ENCODE measurements at places on chromosomes 13 and 19. TPM values are rescaled to one million over a fixed set of nuclear protein-coding genes. Genes with fewer than 3 reads are reported as not detected.

DNA sequence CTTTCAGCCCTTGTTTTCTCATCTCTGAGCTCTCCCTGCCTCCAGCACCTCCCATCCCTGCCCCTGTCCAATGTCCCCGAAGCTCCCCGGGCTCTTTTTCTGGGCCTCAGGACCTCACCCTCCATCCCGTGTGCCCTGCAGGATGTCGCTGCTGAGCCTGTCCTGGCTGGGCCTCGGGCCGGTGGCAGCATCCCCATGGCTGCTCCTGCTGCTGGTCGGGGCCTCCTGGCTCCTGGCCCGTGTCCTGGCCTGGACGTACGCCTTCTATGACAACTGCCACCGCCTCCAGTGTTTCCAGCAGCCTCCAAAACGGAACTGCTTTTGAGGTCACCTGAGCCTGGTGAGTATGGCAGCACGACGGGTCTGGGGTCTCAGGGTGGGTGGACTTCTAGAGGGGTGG is 51.1 kb upstream of the CYP4F8 start:
- DNase-seq, result no peak

- peak; percentile 63 for DNase-seq
These were observed at the start of gene FLT1 for GRCh38 chr13:28494778-28495537. Gene FLT1 (minus strand): TSS chr13:28495128. CDS start chr13:28494843, 285 bp downstream.

GRCh38 chr13:73708393-73708985 is 425.7 kb downstream of the KLF12 start:
- no peak for DNase-seq

GRCh38 chr13:60501236-60501635 is 104.2 kb downstream of the TDRD3 start:
- DNase-seq, result no peak

GRCh38 chr13:51919531-51919930 is 57.8 kb downstream of the CCDC70 start:
- DNase-seq, result no peak

The LILRB2 gene
- 0.55 TPM for total RNA-seq

The PRR19 gene
- 0.57 TPM for total RNA-seq

DNA sequence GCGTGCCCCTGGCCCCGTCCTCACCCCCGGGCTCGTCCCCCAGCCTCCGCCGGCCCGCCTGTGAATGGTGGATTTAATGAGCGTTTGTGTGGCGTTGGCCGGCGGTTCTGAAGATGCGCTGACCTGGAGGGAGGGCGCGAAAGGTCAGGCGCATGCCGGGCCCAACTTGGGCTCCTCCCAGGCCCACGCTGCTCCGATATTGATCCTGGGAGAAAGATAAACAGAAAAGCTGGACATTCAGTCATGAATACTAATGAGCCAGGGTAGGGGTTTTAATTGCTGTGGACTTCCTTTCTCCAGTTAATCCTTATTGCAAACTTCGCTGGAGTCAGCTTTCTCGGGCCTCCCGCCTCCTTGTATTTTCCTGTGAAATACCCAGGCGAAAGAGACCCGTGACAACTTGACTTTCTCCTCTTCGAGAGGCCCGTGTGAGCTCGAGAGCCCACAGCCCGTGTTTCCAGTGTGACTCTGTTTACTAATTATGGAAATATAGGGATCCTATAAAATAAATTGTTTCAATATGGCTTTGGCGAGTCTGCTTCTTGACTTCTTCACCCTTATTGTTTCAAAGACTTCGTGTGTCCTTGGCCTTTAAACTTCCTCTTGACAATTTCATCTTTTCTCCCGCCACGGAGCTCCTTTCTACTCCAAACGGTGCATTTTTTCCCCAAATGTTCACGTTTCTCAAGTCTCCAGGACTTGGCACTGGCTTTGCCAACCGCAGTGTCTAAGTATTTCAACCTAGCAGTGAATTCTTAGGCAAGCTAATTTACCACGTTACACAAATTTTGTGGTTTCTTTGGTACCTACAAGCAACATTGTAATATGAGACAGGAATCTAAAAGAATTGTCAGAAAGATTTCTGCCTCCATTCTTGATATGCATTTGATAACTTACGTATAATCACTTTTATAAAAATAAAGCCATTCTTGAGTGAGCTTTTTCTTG is 10.5 kb downstream of the ZIC2 start:
- DNase-seq, result no peak

The NANOS3 gene
- total RNA-seq, result 2.3 TPM

DNA sequence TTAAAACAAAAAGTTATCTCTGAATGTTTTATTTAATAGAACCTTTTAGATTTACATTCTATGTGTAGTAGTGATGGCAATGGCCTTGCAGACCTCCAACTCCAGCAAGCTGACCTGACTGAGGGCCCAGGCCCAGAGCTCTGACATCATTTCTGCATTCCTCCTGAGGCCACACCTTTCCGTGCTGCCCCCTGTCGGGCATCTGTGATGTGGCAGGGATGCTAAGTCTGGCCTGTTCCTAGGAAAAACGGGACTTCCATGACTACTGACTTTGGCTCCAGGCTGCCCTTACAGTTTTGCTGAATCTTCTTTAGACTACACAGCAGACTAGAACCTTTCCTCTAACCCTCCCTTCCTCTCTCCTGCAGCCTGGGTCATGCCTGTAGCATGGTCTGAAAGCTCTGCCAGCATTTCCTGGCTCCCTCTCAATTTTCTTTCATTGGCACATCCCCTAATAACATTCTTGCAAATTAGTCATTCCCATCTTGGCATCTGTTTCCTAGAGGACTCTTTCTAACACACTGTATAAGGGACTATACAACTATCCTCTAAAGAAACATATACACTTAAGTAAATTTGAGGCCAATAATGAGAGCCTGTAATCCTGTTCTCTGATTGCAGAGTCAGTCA is 249.1 kb downstream of the GPC5 start:
- DNase-seq, result no peak

DNA sequence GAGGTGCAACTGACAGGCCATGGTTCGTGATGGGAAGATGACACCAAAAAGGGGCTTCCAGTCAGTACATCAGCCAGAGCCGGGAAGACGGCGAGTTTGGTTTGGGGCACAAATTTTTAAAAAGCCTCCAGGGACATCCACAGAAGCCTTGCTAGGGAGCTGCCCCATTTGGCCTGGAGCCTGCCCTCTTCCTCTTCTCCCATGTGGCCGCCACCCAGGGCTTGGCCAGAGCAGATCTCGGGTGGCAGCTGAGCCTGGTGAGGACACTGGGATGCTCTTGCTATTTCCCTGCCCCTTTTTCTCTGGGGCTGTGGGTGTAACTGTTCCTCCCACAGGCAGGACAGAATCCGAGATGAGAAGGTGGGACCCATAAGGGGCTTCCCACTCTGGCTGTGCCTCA is 8.2 kb downstream of the ETFB start:
- DNase-seq, result no peak

DNA sequence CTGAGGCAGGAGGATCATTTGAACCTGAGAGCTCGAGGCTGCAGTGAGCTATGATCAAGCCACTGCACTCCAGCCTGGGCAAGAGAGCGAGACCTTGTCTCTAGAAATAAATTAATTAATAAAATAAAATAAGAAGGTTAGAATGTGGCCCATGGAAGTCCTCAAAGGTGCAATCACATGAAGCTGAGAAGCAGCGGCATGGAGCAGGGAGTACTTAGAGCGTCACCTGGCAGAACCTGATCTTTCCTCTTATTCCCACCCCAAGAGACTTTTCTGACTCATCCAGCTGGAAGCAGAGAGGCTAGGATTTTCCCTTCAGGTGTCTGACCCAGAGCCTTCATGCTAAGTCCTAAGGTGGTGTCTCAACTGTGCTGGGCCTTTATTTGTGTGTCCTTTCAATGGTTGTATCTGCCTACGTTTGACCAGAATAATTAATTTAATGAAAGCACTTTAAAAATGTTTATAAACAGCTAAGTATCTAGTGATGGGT is 8.9 kb upstream of the MRPS31 start:
- DNase-seq, result no peak

The ZNF557 gene
- total RNA-seq, result 20.9 TPM

The SIX5 gene
- 1.8 TPM for total RNA-seq

The NUDT19 gene
- 15.2 TPM for total RNA-seq

The RPL13A gene
- 2,936 TPM for total RNA-seq

The ZNF700 gene
- 24.7 TPM for total RNA-seq

DNA sequence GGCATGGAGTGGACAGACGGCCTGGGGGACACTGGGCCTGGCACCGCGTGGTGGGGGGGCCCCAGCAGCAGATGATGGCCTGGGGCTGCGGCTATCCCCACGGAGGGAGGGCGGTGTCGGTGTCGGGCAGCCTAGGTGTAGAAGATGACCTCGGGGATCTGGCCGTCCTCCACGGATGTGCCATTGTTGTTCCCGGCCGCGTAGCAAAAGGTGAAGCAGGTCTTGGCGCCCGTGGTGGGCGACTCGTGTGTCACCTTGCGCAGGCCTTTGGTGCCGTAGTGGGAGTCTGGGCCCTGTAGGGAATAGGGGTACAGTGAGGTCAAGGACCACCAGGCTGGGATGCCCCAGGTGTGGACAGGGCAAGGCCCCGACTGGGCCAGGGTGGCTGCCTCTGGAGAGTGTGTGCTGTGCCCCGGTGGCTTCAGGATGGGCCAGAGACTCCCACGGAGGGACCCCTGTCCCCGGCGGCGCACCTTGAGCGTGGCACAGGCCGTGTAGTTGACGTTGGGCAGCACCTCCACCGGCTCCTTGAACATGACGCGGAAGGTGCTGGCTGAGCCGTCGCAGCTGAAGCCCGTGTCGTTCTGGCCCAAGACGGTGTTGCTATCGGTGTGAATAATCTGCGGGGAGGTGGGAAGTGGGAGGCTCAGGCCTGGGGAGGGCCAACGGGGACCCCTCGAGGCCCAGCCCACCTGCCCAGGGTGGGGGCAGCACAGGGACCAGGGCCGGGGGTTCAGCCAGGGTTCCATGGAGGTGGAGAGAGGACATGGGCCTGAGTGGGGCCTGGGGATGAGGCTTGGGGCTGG is 29.0 kb downstream of the BTBD2 start:
- DNase-seq, result no peak

DNA sequence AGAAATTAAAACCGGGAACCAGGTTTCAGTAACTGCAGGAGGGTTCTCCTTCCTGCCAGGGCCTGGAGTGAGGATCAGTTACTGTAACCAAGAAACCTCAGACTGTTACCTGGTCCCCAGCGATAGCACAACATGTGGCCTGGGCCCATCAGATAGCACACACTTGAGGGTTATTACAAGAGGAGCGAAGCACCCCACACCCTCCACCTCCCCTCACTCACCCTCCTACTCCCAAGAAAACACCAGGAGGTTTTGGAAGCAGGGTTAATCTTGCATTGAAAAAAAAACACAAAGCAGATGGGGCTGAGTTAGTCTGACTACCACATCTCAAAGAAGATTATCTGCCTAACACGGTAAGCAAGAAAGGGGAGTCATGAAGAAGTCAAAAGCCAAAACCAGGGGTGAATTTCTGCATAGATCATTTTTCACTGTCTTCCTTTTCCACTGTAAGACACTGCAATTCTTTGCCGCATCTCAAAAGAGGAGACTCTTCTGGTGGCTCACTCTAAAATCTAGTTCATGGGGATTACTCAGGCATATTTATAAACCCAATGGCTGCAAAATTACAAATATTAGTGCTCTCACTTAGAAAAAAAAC is 75.9 kb upstream of the DOCK9 start:
- DNase-seq, result no peak
